ENCODE measurements at places on chromosomes 5 and 9. TPM values are rescaled to one million over a fixed set of nuclear protein-coding genes. Genes with fewer than 3 reads are reported as not detected.

GRCh38 chr9:126703002-126703865, 89.5 kb downstream of the LMX1B start:
- no peak for DNase-seq

GRCh38 chr5:113935453-113935852, 422.0 kb downstream of the YTHDC2 start:
- no peak for DNase-seq

DNA sequence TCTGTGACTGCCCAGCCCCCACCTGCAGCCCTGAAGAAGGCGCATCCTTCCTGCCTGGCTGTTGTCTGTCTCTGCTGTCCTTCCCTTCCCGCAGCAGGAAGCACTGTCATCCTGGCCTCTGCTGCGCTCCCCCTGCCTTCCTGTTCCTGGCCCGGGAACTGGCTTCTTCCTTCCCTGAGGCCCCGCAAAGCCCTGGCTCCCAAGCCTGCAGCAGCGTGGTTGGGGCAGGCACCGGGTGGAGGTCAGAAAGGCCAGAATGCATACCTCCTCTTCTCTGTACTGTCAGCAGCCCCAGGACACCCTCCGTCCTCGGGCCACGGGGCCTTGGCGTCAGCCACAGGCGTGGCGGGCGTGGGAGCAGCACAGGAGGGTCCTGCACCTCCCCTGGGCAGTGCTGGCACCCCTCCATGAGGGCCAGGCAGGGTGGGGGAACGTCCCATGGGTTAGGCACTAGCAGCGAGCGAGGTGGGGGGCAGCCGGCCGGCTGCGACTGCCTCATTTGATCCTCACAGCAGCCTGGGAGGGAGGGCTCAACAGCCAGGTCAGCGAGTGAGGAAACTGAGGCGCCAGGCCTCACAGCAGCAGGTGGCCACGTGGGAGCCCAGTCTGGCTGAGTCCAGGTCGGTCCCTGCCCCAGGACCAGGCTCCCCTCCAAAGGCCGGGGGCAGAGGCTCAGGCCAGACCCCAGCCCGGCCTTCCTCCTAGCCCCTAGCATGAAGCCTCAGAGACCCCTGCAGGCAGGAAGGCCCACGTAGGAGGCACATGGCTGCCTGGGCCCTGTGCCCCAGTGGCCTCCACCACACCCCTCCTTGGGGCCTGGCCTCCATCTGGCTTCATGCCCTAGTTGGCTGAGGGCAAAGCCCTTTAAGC, 9.4 kb downstream of the FLT4 start:
- DNase-seq: no peak

GRCh38 chr5:143472576-143472975, 69.1 kb upstream of the NR3C1 start:
- no peak for DNase-seq

SPATA31D4 gene
- not detected for total RNA-seq

RLN2 gene
- not detected for total RNA-seq
